Activated naive CD4-positive, alpha-beta T cell treated with anti-CD3 and anti-CD28 coated beads for 36 hours (primary cell): ENCODE measurements at places on chromosomes 7 and 10. TPM values are rescaled to one million over a fixed set of nuclear protein-coding genes. Genes with fewer than 3 reads are reported as not detected.

Gene CYP2E1
- total RNA-seq, result 0.42 TPM

Gene PAPOLB
- total RNA-seq, result not detected

Gene SFRP4
- not detected for total RNA-seq

Gene PRSS37
- not detected for total RNA-seq

Gene SCIN
- total RNA-seq, result 0.05 TPM

Gene EVX1
- total RNA-seq, result not detected

Gene RAB19
- 5.2 TPM for total RNA-seq

Gene FAM131B
- 1.5 TPM for total RNA-seq

Gene COPG2
- total RNA-seq, result 35.7 TPM

GRCh38 chr10:79507440-79508167 lies 4.7 kb upstream of the EIF5AL1 start:
- DNase-seq, result no peak

GRCh38 chr7:69674701-69675182 lies 76.5 kb downstream of the AUTS2 start:
- no peak for DNase-seq

DNA sequence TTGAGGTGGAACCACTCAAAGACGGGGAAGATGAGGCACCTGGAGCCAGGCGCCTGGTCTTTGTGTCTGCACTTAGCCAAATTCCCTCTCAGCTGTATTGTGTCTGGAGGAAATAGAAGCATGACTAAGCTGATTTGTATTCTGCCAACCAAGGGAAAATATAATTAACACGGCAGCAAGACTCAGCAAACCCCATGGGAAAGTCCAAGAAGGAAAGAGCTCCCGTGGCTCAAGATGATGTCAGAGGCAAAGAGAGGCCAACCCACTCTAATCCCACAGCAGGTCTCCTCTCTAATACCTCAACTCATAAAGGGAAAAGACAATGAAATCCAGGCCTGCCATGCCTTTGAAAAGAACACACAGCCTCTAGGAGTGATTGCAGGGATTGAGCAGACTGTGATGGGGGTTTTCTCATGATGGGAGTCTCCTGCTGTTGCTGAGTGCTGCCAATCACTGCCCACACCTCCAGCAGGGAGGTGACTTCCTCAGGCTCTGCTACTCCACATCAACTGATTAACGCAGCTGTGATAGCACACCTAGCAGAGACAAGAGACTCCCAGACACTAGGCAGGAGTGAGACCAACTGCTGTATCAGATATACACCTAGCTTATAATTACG lies 255.5 kb upstream of the C7orf33 start:
- no peak for DNase-seq

DNA sequence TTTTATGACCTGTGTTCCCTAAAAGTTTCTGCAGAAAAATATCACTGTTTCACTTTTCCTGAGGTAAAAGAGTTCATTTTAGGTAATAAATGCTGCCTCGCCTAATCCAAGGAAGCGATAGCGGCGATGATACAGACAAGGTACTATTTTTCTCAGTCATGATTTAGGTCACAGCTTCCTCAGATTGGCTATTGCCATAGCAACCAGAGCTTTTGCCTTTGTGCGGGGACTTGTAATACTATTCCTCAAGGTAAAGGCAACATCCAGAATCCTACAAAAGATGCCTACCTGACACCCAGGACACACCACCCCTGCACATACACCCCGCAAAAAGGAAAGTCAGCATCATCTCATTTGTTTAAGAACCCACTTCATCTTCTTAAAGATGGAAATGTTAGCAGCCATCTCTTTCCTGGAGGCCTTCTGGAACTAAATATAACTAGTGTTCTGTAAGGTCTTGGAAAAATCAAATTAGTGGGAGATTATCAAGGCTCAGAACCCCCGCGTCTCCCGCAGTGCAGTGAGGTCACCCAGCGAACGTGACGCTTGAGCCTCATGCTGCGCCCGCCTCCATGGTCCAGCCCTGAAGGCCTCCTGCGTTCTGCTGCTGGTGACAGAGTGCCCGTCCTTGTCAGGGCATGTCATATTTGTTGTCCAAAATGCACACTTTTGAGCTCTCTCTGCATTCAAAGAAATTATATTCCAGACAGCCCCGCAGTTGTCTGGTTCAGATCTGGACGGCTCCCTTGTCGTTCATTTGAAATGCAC lies 402.0 kb upstream of the RNF32 start:
- no peak for DNase-seq

GRCh38 chr7:50415844-50416364 lies 34.2 kb downstream of the FIGNL1 start:
- DNase-seq, result peak; percentile 47

- peak; percentile 9 for DNase-seq
Observed at GRCh38 chr7:36928718-36929117, 204.4 kb upstream of the AOAH start.

- DNase-seq, result no peak
Observed at GRCh38 chr7:55475855-55476803, 96.2 kb downstream of the VOPP1 start.

DNA sequence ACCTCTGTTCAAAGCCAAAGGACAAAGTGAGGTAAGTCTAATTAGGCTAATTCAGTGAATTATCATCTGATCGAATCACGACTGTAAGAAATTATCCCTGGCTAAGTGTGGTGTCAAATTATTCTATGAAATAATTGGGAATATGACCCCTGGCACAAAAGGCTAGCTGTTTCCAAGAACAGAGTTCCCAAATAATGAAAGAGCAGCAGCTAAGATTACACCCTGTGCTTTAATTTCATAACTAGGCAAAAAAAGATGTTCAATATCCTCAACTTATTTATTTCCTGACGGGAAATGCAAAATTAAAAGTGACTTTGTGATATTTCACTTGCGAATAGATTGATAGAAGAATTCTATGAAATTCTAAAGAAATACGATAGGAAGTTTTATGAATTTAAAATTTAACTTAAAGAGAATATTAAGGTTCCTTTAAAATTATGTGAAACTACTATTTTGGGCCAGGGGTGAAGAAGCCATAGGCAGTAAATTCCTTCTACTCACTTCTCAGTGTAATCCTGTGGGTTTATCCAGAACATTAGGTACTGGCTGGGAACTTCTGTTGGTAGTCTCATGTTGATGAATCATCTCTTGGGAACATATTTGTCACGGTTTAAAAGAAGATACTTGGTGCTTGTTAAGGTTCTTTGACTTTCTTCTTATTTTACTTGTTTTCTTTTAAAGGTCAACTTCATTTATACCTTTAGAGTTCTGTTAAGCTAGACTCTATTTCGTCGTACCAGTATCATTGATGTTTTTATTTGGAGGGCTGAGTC lies 148.5 kb downstream of the POLR1F start:
- DNase-seq, result no peak

- no peak for DNase-seq
Observed at GRCh38 chr7:29277436-29278215, 83.1 kb downstream of the CHN2 start.

DNA sequence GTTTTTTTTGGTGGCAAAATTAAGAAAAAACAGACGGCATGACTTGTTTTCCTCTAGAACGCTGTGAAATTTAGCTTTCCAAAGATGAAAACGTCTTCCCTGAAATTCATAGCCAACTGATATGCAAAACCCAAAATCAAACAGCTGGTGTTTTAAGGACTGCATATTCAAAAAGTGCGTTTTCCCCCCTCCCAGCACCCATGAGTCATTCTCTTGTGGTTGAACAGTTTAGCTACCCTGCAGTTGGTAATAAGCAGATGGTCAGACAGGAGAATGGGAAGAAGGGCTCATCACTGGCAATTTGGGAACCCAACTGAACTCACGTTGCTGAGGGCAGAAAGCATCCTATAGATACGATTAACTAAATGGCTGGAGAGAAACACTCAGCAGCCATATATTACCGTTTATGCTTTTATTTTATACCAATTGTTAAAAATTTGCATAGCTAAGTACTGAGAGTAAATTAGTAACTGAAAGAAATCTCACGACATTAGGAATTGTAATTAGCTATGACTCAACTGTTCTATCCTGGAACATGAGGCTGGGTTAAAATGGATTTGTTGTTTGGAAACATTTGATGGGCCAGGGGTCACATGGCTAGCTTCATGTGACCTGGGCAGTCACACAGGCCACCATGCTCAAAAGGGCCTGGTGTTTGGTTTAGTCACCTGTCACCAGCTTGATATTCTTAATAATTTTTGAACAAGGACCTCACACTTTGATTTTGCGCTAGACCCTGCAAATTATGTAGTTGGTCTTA lies 343.1 kb downstream of the PHTF2 start:
- no peak for DNase-seq

GRCh38 chr10:128812000-128812399 lies 655.0 kb upstream of the MGMT start:
- no peak for DNase-seq

- DNase-seq, result no peak
Observed at GRCh38 chr7:70587739-70588138, 544.2 kb upstream of the GALNT17 start.

DNA sequence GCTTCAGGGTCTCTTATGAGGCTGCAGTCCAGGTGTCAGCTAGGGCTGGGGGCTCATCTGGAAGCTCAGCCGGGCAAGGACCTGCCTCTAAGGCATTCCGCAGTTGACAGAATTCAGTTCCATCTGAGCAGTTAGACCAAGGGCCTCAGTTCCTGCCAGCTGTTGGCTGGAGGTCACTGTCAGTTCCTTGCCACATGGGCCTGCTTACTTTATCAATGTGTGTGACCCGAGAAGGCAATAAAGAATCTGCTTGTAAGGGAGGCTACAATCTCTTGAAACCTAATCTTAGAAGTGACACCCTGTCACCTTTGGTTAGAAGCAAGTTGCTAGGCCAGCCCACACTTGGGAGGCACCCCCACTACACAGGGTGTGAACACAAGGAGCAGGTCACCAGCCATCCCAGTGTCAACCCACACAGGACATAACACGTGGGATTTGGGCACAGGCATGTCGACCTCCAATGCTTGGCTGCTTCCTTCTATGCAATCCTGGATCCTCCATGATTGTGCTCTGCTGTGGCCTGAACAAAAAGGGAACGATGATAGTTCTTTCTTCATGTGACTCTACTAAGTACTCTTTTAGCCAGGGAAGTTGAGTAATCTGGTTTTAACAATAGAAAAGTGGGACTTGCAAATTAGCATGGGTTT lies 41.8 kb downstream of the MTURN start:
- no peak for DNase-seq
